H9 (cell line): ENCODE measurements at places on chromosomes 3 and 15.

- no peak for DNase-seq
Measured at GRCh38 chr3:194570235-194570634, 63.0 kb downstream of the TMEM44 start.

- no peak for DNase-seq
Measured at GRCh38 chr3:176737480-176738110, 459.7 kb downstream of the TBL1XR1 start.

DNA sequence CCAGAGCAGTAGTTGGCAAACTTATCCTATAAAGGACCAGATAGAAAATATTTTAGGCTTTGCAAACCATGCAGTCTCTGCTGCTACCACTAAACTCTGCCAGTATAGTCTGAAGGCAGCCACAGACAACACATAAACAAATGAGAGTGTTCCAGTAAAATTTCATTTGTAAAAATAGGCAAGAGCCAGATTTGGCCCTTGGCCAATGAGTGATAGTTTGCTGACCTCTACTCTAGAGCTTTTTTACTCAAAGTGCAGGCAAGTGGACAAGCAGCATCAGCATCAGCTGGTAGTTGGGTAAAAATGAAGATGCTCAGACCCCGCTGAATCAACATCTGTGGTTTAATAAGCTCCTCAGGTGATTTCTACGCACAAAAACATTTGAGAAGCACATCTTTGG lies 269.8 kb downstream of the NTRK3 start:
- DNase-seq = no peak

DNA sequence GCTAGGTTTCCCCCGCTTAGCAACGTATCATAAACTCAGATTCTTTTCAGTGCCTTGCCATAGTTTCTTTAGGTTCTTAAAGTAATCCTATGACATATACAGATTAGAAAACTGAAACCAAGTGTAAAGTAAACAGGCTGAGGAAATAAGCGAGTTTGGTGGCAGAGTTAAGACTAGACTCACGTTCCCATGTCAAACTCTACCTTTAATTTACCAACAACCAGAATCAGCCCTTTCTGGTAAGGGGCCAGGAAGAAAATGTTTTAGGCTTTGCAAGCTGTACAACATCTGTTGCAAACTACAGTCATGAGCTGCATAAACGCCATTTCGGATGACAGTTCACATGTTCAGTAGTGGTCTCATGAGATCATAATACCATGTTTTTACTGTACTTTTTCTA lies 128.0 kb upstream of the PRICKLE2 start:
- DNase-seq = no peak

DNA sequence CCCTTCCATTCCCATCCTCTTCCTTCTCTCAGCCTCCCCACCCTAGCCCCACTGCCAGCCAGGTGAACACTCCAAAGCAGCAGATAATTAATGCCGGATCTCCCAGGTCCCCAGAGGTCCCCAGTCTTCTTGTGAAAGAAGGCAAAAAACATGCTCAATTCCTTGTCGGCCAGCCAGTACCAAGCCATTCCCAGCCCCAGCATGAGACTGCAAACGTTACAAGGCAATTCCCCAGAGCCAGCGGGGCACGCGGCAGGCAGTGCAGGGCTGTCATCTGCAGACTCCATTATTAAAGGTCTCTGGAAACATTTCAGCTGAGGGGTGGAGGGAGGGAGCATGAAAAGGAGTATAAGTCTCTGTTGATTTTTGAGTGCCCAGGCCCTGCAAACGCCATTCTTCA lies 117.8 kb downstream of the XXYLT1 start:
- DNase-seq = peak; percentile 47

DNA sequence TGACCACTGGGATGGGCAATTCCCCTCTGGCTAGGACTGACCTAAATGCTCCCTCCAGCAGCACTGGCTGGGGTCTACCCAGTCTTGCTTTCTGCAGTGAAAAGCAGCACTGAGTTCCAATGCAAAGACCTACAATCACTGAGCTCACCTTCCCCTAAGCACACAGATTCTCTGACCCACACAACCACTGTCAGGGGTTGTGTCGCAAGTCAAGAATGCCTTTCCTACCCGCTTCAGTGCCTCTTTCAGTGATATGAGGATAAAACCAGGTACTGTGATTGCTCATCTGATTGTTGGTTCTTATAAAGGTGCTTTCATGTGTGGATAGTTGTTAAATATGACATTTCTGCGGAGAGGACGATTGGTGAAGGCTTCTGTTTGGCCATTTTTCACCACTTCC lies 345.6 kb downstream of the GAP43 start:
- DNase-seq = no peak

- DNase-seq = no peak
Measured at GRCh38 chr3:69108811-69109210, 13.6 kb downstream of the LMOD3 start.

- no peak for DNase-seq
Measured at GRCh38 chr3:31581660-31582059, 48.9 kb downstream of the STT3B start.

DNA sequence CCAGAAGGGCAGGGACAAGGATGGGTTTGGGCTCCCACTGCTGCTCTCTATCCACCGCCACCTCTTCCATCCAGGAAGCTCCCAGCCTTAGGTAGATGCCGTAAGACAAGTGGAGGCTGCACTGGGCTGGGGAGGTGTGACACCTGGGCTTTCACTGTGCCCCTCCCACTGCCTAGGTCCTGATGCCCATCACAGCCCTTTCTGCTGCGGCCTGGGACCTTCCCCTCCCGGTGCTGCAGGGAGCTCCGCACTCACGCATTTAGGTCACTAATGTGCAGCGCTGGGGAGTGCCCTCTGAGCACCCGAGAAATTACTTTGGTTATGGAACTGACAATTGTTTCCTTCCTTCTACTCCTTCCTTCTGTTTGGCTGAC lies 850 bp downstream of the LTF start:
- DNase-seq = peak; percentile 24

DNA sequence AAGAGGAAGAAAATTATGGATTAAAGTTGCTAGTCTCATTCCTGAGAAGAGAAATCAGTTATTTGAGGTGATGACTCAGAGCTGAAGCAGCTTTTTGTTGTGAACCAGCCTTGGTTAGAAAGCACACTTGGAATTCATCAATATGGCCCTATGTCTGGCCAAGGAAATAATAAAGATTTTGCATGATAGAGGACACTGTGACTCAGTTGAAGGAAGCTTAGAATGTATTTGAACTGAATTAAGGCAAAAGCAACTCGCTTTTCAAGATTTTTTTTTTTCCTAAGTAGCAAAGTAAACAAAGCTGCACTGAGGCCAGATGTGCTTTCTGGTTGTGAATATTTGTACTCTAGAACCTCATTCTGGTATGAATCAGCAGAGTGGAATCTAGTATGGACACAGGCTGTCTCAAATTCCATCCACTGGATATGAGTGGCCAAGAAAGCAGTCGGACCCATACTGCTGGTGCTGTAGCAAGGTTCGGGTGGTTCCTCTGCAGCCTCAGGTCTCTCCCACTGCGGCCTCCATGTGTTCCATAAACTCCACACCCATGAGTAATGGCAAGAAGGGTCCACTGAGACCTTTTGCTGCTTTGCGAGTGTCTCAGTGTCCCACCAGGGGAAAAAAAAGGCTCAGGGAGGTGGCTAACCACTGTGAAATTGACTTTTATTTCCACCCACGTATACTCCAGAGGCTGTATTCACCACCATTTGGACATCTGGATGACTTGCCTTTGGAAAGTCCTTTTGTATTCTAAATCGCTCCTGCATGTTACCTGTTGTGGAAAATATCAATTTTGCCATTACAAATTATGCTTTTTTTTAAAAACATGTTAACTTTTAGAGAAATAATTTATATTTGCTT lies 53.1 kb downstream of the TGFBR2 start:
- no peak for DNase-seq

GRCh38 chr3:32946973-32947788 lies 4.3 kb upstream of the CCR4 start:
- no peak for DNase-seq

DNA sequence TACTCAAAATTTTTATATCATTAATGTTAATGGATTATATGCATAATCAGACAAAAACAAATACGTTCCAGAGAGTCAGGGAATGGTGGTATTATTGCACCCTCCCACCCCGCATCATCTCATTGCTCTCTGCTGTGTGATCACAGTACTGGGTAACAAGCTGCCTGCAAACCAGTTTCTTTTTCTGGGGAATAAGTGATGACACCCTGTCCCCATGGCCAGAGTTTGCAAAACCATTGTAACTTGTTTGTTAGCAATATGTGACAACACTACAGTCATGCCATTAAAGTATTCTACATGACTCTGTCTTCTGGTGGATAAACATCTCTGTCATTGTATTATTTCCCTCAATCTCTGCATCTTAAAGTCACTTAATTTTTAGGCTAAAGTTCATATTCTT lies 39.5 kb downstream of the ZBTB38 start:
- DNase-seq = no peak

DNA sequence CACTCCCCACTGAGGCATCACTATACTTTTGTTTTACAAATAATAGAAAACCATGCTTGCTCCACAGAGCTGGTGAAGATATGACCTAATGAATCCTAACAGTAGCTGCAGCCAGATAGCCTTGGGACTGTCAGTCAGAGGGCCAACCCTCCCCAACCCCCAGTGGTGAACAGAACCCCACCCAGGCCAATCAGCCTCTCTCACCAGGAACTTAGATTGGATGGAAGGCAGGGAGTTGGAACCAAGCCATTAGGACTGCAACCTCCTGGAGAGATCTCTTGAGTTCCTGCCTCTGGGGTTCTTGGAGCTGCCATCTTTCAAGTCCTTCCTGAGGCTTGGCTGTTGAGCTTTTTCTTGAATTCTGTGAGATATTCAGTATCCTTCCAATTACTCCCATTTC lies 3.0 kb upstream of the MRPS22 start:
- DNase-seq = no peak

DNA sequence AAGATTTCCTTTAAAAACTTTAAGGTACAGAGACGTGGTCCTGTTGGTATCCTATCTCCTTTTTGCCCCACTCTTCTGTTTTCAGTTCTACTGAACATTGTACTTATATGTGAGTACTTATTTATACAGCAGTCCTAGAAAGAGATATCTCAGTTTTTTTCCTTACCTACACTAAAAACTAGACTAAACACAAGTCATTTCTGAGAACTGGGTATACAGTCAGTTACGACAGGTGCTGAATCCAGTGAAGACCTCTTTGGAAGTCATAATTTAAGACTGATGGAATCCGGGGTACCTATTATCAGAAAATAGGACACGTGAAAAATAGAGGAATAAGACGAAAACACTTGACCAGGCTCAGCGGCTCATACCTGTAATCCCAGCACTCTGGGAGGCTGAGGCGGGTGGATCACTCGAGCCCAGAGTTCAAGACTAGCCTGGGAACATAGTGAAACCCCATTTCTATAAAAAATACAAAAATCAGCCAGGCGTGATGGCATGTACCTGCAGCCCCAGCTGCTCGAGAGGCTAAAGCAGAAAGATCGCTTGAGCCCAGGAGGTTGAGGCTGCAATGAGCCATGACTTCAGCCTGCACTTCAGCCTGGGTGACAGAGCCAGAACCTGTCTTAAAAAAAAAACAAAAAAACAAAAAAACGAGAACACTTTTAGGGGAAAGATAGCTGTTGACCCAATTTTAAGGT lies 76.3 kb downstream of the KLHL25 start:
- DNase-seq = no peak

- DNase-seq = peak; percentile 87
Measured at GRCh38 chr15:33700695-33701303, 267.5 kb upstream of the CHRM5 start.

DNA sequence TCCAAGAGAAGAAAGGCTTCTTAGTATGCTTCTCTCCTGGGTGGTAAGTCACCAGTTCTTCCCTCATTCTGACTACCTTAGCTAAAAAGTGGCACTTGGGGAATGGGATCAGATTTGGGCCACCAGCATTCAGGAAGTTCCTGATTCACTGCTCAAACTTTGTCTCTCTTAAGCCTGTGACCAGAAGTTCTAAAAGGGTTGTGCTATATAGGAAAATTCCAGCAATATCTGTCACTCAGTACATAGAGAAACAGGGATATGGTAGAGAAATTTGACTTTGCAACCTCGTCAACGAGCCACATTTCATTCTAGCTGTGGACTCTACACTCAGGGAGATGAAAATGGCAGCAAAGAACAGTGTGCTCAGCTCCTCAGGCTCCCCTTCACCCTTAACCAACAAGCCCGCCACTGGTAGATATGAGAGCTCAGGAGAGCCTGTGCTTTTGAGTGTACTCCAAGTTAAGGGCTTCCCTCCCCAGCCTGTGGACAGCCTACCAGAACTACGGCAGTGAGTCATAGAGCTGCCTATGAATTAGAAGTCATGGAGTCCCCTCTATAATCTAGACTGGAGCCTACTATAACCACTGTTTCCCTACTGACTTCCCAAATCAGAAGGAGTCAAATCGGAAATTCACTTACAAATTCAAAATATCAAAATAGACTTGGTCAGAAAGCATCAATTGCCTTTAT lies 52.6 kb upstream of the MYO5C start:
- no peak for DNase-seq

DNA sequence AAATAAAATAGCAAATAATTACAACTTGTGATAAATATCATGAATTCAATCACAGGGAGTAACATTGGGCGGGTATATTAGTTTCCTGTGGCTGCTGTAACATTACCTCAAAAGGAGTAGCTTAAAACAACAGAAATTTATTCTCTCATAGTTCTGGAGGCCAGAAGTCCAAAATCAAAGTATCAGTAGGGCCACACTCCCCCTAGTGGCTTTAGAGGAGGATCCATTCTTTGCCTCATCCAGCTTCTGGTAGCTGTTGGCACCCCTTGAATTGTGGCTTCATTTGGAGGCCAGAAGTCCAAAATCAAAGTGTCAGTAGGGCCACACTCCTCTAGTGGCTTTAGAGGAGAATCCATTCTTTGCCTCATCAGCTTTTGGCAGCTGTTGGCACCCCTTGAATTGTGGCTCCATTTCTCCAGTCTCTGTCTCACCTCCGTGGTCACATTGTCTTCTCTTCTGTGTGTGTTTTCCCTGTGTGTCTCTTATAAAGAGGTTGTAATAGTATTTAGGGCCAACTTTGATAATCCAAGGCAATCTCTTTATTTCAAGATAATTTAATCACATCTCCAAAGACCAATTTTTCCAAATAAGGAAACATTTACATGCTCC lies 3.1 kb upstream of the CFAP20DC start:
- DNase-seq = peak; percentile 38

DNA sequence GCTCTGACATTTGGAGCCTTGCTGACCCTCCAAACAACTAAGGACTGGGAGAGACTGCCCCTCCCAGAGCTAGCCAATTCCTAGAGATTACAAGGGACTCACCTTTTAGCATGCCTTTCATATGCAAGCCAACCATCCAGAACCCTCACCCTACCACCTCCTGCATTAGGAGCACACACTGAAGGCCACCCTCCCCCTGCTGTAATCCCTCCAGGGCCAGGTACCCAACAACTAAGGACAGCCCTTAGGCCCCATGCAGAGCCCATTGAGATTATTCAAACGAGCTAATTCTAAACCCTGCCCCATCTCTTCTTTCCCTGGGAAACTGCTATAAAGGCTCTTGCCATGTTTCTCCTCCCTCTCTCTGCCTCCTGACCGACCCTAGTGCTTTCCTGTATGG lies 352.6 kb downstream of the ERC2 start:
- peak; percentile 94 for DNase-seq

DNA sequence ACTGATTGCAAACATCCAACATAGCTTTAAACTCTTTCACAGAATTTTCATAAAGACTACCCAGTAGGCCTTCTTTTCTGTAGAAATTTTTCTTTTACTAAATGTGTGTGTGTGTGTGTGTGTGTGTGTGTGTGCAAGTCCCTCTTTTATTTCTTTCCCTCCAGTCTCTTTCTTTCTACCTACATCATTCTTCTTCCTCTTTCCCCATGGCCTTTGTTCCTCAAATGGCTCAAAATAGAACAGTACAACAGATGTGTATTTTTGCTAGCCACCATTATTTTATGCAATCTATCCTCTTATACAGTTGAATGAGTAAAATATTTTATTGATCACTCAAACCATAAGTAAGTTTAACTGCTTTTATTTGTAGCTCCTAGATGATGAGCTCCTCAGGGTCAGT lies 76.4 kb downstream of the USF3 start:
- no peak for DNase-seq
